ENCODE measurements at places on chromosomes 7 and 10.

- no peak for DNase-seq
Measured at GRCh38 chr10:51800725-51801424, 101.5 kb upstream of the CSTF2T start.

DNA sequence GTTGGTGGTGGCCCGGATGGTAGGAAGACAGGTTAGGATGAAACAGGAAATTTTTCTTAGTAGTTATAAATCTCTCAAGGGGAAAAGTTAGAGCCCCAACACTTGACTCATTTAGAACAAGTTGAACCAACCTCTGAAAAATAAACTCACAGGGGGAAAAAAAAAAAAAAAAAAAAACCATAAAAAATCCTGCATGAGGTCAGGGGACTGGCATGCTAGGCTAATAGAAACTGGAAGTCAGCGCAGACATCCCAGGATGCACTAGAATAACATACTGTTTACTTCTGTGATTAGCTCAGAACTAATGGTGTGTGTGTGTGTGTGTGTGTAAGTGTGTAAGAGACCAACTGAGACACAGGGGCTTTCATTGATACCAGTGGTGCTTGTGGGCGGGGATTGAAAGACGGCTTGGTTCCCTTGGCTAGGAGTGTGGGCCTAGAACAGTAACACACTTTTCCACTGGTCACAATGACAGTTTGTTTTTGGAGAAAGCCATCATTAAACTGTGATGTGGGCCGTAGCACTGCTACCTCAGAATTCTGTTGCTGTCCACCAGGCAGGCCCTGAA lies 491.6 kb upstream of the GALNT17 start:
- no peak for DNase-seq

DNA sequence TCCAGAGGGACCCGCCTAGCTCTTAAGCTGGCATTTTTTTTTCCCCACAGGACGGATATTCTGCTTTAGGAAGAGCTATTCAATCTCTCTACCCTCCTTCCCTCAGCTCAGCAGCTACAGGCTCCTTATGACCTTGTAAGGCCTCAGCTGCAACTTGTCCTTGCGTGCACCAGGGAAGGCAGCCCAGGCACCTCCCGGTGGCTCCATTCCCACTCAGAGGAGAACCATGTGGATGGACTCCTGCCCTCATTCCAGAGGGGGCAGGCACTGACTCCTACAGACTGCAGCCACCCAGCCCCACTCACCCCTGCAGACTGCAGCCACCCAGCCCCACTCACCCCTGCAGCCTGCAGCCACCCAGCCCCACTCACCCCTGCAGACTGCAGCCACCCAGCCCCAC lies 73.7 kb downstream of the ITIH5 start:
- no peak for DNase-seq

- peak; percentile 81 for DNase-seq
Measured at GRCh38 chr10:21292763-21293517, 232.5 kb downstream of the SKIDA1 start.

GRCh38 chr10:63633677-63634487 lies 112.7 kb downstream of the REEP3 start:
- no peak for DNase-seq

DNA sequence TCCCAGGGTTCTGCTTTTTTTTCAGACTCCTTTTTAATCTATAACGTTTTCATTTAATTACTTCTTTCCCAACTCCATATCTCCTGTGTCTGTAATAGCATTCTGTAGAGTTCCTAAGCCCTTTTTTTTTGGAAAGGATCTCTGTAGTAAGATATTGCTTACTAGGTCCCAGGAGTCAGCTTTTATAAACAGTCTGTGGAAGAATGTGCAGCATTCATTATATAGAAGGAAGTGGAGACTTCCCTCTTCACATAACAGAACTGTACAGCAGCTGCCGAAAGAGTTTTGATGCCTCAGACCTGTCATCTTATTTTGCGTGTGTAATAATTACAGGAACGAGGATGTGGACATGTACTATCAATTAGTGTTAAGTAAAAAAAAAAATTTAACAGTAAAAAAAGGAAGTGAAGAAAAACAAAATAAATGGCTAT lies 7.4 kb upstream of the STEAP4 start:
- DNase-seq: no peak

- no peak for DNase-seq
Measured at GRCh38 chr10:35758076-35758475, 116.0 kb upstream of the FZD8 start.

GRCh38 chr10:28730031-28730778 lies 52.9 kb downstream of the BAMBI start:
- DNase-seq: peak; percentile 22

DNA sequence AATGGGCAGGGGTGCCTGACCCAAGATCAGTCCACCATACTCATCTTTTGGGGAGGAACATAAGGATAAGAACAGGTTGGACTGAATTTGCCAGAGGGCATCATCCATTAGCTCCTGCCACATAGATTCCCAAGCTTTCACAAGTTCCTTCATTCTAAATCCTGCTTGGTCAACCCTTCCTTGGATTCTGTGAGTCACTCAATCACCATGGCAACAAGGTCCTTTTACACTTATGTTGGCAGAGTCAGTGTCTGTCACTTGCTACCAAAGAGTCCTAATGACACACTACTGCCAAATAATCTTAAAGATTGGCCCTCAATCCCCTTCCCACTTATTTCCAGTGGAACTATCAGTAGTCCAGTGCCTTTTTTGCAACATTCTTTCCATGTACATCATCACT lies 5.0 kb upstream of the LGI1 start:
- DNase-seq: no peak

- no peak for DNase-seq
Measured at GRCh38 chr7:25978466-25978865, 173.5 kb upstream of the NFE2L3 start.

DNA sequence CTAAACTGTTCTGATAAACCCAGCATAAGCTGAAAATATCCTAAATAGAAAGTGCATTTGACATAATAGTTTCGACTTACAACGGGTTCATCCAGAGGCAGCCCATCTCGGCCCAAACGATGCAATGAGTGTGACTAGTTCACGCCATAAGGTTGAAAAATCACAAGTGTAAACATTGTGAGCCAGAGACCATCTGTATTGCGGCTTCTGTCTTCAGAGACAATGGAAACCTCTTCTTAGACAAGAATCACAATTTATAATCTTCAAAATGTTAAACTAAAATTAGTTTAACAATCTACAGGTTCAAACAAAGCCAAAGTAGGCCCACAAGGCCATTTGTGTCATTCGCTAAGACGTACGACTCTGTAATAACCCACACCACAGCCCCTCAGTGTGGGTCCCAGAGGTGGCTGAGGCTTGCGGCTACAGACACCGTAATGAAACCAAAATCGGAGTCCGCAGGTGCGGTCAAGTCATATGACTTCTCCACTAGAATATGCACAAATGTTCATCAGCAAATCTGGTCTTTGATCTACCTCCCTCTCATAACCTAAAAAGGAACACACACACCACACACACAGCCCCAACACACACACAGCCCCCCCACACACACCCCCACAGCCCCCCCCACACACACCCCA lies 81.8 kb downstream of the DIP2C start:
- no peak for DNase-seq

- DNase-seq: no peak
Measured at GRCh38 chr7:157719008-157719682, 382.3 kb downstream of the DNAJB6 start.

DNA sequence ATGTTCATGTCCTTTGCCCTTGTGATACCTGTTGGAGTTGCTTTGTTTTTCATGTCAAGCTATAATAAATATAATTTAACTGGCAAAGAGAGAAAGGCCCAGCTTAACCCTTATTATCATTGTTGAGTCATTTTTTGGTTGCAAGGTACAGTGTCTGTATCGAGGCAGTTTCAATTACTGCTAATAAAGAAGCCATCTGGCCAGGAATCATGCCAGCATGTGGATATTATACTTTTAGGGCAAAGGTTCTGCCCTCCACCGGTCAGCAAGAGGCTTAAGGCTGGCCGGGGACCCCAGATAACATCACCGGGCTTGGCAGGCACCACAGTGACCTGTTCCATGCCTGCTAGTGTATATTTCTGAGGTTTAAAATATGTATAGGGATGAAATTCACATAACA lies 9.0 kb upstream of the CYP3A4 start:
- DNase-seq: no peak

GRCh38 chr10:67976292-67977245 lies 92.1 kb downstream of the SIRT1 start:
- no peak for DNase-seq

GRCh38 chr7:138460176-138460648 lies at the start of gene TRIM24:
Gene TRIM24 (plus strand): TSS chr7:138460259. CDS start chr7:138460549, 290 bp downstream.
- DNase-seq: no peak

GRCh38 chr7:55308186-55308929 lies 56.8 kb upstream of the LANCL2 start:
- peak; percentile 76 for DNase-seq

DNA sequence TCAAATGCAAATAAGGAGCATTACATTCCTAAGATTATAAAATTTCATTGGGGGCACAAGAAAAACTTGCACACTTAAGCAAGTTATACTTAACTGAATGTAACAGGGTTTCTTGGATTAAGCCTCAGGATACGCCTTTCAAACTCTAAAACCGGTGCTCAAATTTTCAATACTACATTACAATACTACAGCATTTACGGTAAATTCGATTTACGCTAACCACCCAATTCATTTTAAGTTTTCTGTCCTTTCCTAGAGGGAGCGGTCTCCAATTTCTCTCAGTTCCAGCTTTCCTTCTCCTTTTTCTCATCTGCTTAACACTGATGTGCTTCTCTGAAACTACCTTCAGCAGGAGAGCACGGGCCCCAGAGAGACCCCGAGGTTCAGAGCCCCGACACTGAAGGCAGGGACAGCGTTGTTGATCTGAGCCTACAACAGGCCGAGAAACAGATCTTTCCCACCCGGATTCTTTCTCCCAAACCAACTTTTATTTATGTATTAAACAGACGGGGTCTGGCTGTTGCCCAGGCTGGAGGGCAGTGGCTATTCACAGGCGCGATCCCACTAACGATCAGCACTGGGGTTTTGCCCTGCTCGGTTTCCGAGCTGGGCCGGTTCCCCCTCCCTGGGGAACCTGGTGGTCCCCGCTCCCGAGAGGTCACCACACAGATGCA lies 798 bp downstream of the ZNF425 start:
- no peak for DNase-seq

DNA sequence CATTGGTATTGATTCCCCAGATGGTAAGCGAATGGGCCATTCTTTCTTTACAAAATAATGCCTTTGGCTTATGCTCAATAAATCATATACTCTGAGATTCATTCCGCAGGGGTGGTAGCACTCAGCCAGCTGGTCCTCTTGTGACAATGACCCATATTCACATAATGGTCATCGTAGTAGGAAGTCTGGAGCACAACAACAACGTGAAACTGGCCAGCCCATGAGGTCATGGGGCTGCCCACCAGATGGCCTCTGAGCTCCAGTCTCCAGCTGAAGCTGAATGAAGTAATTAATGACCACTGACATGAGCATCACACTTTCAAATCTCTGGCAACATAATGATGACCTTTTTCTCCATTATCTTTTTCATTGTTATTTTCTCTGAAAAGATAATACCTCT lies 42.3 kb upstream of the SORCS1 start:
- DNase-seq: no peak

DNA sequence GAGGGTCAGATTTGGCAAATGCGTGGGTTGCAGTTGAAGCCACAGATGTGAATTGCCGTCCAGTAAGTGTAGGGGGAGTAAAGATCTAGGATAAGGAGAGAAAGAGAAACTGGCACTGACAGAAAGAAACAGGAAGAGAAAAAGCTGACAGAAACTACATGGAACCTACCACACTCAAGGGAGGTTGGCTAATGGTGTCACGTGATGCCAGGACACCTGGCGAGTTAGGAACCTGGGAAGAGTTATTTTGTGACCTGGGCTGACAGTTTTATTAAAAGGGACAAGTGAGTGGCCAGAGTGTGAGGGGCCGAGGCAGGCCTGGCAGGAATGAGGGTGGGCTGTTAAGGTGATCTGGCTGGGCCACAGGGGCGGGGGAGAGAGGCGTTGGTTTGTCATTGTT lies 188.7 kb downstream of the ADARB2 start:
- DNase-seq: no peak

- DNase-seq: no peak
Measured at GRCh38 chr10:71725998-71726579, 6.5 kb upstream of the C10orf105 start.

Data from HS-27A (cell line).